Suppressor macrophage treated with lipopolysaccharide for 4 hours (primary cell): ENCODE measurements at places on chromosomes 12 and 14.

DNA sequence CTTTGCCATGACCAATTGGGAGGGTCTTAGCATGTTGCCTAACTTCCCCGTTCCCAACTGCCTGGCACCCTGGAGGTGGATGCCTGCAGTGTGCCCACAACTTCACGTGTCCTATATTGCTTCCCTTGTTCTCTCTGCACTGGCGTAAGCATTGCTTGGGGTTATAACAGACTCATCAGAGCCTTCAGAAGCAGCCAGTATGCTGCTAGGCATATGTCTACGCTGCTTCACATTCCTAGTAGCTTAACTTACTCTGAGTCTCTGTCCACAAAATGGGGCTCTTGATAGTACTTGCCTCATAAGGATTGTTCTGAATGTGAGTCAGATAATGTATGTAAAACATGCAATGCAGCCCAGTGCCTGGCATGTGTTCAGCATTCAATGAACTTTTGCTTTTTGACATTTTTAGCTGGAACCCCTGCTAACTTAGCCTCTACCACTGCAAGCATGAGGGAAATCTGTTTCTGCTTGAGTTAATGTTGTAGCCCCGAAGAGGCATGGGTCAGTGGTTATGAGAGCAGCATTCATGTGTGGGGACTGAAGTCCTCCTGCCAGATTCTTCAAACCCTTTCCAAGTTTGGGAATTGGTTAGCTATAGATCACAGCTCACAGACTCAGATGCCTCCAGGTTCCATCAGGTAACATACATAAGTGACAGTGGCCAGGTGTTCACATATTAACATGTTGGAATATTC lies 2.8 kb downstream of the SLC5A8 start:
- DNase-seq: no peak

- DNase-seq: no peak
Observed at GRCh38 chr14:100056964-100057795, 8.0 kb upstream of the EVL start.

DNA sequence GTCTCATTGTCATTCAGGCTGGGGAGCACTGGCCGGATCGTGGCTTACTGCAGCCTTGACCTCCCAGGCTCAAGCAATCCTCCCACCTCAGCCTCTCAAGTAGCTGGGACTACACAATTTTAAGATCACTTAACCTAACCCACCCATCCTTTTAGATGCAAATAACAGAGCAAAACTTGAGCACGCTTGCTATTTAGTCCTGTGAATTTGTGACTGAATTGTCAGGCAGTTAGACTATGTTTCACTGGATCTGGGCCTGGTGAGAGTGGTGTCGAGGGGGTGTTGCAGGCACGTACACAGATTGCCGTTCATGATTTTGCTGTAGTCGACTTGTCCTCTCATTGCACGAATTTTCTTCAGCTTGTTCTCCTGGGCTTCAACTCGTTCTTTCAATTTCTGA lies 38.2 kb downstream of the ZFYVE21 start:
- no peak for DNase-seq

- DNase-seq: no peak
Observed at GRCh38 chr12:53289891-53290290, 5.5 kb upstream of the PFDN5 start.

DNA sequence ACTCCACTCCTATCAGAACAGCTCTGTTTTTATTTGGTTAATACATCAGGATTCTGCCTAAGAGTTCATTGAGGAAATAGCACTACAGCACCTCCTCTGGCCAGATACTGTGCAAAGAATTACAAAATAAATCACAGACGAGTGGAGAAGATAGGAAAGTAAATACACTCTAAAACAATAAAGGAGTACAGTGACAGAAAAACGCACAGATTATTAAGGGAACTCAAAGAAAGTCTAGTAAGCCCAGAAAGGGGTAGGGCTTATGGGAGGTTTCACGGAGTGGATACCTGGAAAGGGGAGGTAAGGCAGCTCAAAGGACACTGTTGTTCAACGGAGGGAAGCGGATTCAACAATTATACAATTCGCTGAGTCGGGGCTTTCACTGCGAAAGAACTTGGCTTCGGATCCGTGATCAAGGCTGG lies 5.5 kb downstream of the OR10AD1 start:
- DNase-seq: peak; percentile 40

DNA sequence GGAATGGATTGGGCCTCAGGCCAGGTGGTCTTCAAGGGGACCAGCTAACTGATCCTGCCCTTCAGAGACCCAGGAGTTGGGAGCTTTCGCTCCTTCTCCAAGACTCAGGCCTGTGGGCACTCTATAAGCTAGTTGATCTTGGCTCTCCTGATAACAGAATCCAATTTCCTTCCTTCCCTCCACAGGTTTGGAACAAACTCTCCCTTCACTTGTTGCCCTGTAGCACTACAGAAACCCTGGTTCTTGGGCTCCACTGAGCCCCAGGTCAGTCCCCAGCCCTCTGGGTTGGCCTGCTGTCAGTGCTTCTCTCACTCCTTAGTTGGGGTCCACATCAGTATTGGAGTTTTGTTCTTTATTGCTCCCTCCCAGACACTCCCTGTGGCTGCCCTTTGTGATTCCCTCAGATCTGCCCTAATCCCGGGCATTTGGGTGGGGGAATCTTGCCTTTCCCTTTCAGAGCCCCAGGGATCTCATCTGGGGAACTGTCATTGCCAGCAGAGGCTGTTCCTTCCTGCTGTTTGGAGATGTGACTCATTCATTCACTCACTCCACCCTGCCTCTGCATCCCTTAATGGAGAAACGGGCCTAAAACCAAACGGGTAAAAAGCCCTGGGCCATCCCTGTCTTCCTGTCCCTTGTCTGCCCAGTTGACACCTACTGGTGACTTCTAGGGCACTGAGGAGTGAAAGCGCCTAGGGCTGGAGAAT lies 4.4 kb upstream of the GPD1 start:
- DNase-seq: no peak

- DNase-seq: peak; percentile 50
Observed at GRCh38 chr12:26845057-26845666, 12.2 kb upstream of the ITPR2 start.

- DNase-seq: no peak
Observed at GRCh38 chr14:80605536-80605935, 336.0 kb downstream of the CEP128 start.

- DNase-seq: no peak
Observed at GRCh38 chr14:99138999-99139865, 132.8 kb downstream of the BCL11B start.

DNA sequence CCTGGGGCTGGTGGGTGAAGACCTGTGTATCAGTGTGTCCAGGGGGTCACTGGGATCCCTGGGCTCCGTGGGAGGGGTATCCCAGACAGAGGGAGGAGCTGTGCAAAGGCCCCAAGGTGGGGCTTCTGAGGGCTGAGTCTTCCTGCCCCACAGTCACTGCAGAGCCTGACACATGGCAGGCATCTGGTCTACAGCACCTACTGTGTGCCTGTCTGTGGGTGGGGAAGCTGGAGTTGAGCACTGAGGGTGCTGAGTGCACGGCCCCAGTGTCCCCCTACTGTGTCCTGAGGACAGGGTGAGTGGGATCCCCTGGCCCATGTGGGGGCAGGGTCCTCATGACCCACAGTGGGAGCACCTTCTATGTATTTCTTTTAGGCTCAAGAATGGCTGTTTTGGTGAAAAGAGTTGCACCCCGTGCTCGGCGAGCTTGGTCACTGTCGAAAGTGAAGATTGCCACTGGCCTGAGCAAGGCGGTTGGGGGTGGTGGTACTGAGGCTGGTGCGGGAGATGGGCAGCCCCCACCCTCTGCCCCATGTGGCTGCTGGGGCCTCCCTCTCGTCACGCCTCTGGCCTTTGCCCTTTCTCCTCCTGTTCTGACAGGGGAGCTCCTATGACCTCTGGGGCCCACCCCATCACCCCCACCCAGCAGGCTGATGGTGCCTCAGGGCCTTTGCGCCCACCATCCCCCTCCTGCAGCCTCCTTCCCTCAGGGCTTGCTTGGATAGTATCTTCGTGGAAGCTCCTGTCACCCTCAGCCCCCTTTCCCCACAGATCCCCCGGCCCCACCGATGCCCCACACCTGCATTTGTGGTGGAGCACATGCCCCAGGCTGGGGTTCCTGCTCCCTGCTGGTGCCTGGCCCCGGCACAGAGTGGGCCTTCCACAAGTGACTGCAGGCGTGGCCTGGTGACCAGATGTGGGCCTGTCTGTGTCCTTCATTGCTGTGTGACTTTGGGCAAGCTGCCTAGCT lies 55.8 kb downstream of the BEGAIN start:
- DNase-seq: no peak

DNA sequence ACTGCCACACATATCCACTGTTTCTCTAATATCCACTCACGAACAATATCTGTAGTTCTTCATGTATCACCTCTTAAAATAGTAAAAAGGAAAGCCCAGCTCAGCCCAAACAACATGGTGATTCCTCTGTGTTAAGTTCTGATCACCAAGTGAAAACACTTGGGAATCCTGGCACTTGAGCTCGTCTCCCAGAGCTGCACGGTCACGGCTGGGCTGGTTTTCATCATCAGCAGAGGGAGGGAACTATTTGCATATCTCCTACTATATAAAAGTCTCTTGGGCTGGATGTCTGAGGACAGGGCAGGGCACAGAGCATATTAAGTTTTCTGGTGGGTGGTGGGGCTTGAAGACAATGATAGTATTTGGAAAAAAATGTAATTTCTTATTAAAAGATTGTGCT lies 870.6 kb downstream of the TMEM121 start:
- no peak for DNase-seq

GRCh38 chr12:40668099-40668529 lies 24.1 kb upstream of the CNTN1 start:
- no peak for DNase-seq

- no peak for DNase-seq
Observed at GRCh38 chr12:52876372-52876771, 27.6 kb upstream of the KRT78 start.

DNA sequence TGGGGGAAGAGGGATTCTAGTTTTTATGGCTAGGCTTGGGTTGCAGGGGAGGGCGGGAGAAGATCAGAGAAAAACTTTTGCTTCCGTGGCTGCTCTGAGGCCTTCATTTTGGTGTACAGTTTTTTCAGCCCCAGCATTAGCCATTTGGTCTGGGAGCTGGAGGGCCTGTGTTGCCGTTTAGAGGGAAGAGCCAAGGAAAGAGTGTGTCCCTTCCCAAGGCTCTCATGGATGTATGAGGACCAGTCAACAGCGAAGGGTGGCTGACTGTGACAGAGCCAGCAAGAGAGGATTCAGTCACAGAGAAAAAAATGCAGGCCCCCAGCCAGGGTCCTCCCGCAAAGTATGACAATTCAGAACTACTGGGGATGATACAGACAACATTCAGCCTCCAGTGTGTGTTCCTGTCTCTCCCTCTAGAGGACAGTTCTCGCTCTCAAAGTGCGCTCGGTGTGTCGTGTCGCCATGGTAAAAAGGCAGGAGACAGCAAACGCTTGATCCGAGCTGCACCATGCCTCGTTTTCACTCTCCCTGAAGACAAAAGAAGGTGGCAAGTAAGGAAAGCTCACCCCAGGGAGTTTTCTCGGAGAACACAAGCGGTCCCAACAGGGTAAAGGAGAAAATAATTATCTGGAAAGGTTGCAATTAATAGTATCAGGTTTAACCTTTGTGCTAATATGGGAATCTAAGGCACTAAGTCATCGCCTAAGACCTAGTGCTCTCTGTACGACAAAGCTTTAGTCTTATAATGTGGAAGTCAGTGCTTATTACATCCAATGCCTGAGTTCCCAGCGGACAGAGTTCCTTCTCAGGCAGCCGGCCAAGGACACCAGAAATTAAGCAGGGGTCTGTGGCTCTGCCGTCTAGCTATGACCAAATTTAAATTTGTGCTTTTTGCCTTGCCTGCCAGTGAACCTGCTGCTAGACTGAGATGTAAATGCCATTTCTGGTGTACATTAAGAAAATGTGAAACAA lies 157.3 kb upstream of the PLXNC1 start:
- no peak for DNase-seq

DNA sequence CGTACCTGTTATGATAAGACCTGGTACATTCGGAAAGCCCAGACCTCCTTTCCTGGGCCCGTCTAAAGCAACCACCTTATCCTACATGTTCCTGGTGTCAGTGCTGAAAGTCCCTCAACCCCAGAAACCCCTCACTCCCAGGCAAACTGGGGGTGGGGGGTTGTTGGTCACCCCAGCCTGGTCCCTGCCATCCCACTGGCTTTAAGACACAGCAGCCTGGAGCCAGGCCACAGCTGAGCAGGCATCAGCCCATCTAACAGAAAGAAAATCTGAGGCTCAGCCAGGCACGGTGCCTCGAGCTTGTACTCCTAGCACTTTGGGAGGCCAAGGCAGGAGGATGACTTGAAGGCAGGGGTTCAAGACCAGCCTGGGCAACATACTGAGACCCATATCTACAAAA lies 4.5 kb downstream of the SELPLG start:
- no peak for DNase-seq

DNA sequence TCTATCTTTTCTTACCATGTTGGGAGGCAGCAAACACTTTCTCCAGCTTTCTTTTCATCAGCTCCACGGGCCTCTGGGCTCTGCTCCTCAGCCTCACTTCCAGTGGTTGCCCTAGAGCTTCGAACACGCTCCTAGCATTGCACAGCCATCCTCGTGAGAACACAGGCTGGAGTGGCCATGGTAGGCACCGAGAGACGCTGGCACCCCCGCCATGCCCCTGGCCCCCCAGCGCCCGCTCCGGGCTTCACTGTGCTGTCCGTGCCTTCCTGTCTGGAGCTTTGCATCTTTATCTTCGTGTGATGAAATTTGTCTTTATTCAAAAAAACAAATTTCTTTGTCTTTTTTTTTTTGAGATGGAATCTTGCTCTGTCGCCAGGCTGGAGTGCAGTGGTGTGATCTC lies 352.2 kb downstream of the TMEM121 start:
- DNase-seq: no peak

DNA sequence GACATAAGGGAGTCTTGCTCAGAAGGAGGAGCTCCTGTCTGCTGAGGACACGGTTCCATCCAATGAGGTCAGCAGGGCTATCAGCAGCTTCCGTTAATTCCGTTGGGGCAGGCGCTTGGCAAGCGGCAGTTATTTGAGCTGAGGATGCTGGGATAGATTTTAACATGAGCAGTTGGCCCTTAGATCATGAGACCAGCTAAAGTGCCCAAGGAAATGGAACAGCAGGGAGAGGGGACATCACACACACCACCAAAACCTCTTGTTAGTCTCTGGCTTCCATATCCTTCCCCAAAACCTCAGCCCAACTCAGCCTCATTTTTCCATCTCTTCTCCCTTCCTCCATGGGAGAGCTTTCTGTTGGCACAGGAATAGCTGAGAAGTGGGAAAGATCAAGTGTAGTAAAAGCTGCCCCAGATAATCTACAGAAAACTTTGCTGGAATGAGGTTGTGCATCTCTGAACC lies 138.7 kb upstream of the PZP start:
- no peak for DNase-seq

- no peak for DNase-seq
Observed at GRCh38 chr12:38157274-38157932, 159.2 kb upstream of the ALG10B start.
